ENCODE measurements at places on chromosomes 7 and 10. TPM values are rescaled to one million over a fixed set of nuclear protein-coding genes. Genes with fewer than 3 reads are reported as not detected.
A peak's percentile ranks its signal among the peaks of the same experiment; 100 is the strongest.

DNA sequence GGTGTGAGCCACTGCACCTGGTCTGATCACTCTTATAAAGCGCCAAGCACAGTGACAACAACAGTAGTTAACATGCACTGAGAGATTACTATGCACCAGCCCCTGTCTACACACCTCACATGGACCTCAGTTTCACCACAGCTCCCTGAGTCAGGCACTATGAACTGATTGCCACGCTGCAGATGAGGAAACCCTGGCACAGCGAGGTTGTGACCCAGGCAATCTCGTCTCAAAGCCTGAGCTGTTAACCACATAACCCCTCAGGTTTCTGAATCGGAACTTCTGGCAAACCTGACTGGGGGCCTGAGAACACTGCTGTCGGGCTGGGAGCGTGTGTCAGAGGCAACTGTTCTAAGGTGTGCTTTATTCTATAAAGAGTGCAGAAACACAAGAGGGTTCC lies 150.8 kb downstream of the RNF216 start:
- no peak for DNase-seq

- no peak for DNase-seq
These were observed 3.1 kb upstream of the SMURF1 start for GRCh38 chr7:99146979-99147378.

DNA sequence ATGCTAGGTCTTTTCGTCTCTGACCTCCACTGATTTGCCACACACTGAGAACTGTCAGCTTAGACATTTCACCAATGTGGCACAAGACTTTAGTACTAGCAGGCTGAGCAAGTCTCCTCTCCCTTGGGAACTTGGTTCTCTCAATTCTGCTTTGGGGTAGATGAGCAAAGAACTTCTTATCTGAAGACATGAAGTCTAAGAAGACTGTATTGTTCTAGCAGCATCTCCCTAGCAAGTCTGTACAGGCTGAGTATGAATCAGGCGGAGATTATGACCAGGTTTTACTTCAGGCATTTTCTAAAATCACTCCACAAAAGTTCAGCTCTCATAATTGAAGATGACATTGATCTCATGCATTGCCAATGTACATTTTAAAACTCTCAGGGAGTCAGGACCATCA lies 23.8 kb upstream of the STN1 start:
- no peak for DNase-seq

- DNase-seq, result no peak
These were observed 41.3 kb downstream of the CELF2 start for GRCh38 chr10:11058965-11059364.

DNA sequence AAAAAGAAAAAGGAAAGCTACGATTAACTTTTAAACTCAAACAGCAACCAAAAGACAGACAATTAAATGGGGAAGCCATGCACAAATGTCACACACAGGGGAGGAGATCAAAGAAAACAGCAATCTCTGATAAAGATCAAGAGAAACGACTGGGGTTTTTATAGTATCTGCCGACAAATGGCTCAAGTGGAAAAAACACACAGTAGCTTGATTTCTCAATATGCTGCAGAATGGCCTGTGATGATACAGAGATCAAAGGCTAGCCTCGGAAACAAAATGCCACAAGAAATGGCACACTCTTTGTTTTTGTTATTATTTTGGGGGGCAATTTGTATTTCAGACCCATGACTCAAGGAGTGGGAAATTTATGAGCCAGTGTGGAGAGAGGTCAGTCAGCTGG lies 126.1 kb downstream of the TEX36 start:
- DNase-seq, result no peak

GRCh38 chr10:122113945-122114747 lies 125.2 kb downstream of the TACC2 start:
- no peak for DNase-seq

DNA sequence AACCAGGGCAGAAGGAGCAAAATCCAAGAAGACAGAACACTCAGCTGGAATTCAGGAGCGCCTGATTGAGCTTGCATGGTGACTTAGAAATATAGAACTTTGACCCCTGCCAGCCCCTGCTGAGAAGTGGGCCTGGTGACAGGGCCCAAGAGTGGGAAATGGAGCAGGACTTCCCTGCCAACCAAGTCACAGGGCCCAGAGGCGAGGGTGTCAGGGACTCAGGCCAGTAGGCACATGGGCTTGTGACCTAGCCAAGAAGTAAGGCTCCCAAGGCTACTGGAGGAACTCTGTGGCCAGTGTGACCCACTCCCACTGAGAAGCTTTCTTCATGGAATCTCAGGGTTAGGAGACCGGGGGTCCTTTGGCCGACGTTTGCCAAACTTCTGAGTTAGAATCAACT lies 31.9 kb downstream of the LRRC20 start:
- no peak for DNase-seq

- DNase-seq, result no peak
These were observed 30.0 kb downstream of the MAT1A start for GRCh38 chr10:80259405-80259871.

INSYN2A gene
- 0.19 TPM for total RNA-seq

DNA sequence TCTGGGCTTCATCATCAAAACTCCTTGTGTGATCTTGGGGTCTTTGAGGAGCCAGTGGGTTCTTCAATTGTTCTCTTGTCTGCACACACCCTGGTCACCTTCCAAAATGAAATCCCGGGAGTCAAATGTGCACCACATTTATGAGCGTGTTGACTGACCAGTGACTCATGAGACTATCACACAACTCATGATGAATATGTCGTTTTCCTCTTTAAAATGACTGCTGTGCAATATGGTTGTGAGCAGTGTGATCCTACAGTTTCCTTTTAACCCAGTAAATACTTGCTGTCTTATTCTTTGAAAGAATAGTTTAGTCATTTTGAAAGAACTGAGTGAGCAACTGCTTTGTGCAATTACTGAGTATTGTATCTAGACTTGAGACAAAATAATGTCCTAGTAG lies 149.2 kb downstream of the DYNC1I1 start:
- DNase-seq, result no peak

DNA sequence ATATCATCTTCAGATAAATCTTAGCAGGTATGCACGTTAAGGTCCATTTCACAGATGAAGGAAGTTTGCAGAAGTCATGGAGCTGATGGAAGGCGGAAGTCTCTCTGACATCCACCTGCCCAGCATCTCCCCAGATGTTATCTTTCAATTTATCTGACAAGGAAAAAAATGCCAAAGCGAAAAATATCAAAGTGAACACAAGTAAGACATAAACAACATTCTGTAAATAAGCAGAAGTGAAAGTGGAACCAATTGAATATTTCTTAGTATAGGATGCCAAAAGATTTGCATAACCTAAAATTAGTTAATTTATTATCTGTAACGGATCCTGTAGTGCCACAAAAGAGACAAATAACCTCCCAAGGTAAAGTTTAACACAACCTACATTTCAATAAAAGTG lies 73.6 kb upstream of the NEBL start:
- DNase-seq, result no peak

GRCh38 chr10:6786579-6787031 lies 206.5 kb upstream of the PRKCQ start:
- DNase-seq, result no peak

DNA sequence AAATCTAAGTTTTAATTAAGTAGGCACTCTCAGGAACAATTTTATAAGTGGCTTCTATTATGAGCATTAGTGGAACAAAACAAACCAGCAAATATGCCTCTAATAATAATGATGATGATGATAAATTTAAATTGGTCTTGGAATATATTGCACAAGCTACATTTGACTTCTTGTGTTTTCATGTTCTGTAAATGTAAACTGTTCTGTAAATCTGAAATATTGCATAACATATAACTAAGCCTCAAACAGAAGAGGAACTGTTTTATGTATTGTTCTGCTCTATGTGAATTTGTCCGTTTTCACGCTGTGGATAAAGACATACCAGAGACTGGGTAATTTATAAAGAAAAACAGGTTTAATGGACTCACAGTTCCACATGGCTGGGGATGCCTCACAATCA lies 625.2 kb upstream of the CELF2 start:
- DNase-seq, result no peak

DNA sequence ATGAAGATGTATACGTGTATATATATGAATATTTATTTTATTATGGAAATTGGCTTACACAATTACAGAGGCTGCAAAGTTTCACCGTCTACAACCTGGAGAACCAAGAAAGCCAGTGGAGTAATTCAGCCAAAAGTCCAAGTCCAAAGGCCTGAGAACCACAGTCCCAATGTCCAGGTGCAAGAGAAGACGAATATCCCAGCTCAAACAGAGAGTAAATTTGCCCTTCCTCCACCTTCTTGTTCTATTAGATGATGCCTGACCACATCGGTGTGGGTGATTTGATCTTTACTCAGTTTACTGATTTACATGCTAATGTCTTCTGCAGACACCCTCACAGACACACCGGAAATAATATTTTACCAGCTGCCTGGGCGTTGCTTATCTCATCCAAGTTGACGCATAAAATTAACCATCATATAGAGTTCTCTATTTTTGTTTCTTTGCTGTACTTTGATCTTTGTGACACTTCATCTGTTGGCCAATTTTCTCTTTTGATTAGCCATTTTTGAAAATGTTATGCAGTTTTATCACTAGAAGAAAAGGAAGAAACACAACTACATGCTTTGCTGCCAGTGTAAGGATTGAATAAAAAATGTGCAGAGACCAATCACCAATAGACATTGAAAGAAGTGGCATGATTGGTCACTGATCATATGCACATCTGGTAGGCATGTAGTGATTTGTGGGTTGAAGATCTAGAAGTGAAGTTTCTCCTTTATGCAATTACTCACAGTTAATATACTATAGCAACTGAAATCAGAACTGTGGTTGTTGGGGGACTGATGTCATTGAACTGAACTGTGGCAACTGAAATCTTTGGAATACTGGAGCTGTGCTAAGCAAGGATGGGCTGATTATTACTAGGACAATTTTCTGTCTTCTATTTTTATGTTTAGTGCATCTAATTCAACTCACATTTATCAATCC lies 68.5 kb downstream of the EPDR1 start:
- DNase-seq, result no peak

GRCh38 chr7:89549768-89550167 lies 604.5 kb upstream of the STEAP1 start:
- no peak for DNase-seq

DNA sequence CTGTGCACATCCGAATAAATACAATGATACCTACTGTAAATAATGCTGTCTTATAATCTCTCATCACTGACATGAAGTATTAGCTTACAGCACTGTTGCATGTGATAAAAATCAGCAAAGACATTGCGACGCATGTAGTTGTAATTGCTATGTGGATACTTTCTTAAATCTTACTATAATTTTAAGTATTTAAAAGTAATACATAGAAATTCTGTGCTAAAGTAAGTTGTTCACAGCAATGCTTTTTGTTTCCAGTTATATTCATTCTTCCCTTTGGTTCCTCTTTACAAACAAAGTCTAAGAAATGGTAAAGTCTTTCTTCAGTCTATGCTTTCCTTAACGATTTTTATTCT lies 113.7 kb upstream of the DGKB start:
- no peak for DNase-seq

NUTM2A gene
- total RNA-seq, result 1.6 TPM

DNA sequence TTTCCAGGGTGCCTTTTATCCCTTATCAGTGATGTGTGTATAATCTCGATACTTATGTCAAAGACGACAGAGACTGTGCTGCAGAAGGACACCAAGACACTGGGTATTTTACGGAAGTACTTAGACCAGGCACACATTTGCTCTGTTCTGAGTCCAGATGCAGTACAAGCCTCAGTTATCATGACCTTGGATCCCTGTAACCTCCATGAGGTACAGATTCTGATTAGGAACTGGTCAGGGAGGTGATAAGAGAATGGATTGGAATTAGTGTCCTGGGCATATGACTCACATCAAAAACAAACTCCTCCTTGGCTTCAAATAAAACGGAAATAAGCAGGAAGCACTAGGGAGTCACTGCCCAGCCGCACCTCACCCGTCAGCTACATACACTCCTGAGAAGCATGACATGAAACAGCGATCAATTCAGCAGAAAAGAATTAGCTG lies 146.5 kb downstream of the SFMBT2 start:
- DNase-seq, result no peak

GRCh38 chr10:28676326-28676967 lies 874 bp upstream of the BAMBI start:
- peak; percentile 77 for DNase-seq

- DNase-seq, result no peak
These were observed 88.7 kb downstream of the MAD1L1 start for GRCh38 chr7:2143981-2144595.

GRCh38 chr10:12465385-12466136 lies 116.2 kb downstream of the CAMK1D start:
- DNase-seq, result no peak

- no peak for DNase-seq
These were observed 439 bp upstream of the KNDC1 start for GRCh38 chr10:133159611-133159949.

PLCE1 gene
- total RNA-seq, result 51.5 TPM

TRUB1 gene
- total RNA-seq, result 24.3 TPM

- DNase-seq, result no peak
These were observed 39.0 kb downstream of the ADK start for GRCh38 chr10:74189999-74190421.

GRCh38 chr10:77496941-77497420 lies 140.6 kb downstream of the KCNMA1 start:
- peak; percentile 19 for DNase-seq

GRCh38 chr10:23694446-23694920 lies 255.6 kb downstream of the OTUD1 start:
- no peak for DNase-seq

PDZD7 gene
- total RNA-seq, result 0.40 TPM

HYAL4 gene
- total RNA-seq, result 0.32 TPM

DNA sequence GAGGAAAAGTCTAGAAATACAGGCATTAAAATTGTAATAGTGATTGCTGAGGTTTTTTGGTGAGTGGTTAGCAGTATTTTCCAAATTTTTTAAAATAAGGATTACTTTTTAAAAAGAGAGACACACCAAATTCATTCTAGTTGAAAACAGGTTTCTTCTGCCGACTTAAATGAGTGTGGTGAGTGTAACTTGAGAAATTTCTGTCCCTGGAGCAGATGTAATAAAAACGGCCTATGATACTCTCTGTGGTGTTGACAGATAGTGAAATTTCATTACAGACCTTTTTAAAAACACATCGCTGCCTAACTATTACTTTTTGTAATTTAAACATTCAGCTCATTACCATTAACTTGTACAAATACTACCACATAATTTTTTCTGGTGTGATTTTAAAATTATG lies 90.1 kb downstream of the CYP51A1 start:
- no peak for DNase-seq

GRCh38 chr7:35314354-35314753 lies 60.5 kb upstream of the TBX20 start:
- no peak for DNase-seq

COL13A1 gene
- total RNA-seq, result 9.5 TPM

- no peak for DNase-seq
These were observed 6.1 kb upstream of the MYOZ1 start for GRCh38 chr10:73647211-73647874.

OR2A12 gene
- total RNA-seq, result not detected

DNA sequence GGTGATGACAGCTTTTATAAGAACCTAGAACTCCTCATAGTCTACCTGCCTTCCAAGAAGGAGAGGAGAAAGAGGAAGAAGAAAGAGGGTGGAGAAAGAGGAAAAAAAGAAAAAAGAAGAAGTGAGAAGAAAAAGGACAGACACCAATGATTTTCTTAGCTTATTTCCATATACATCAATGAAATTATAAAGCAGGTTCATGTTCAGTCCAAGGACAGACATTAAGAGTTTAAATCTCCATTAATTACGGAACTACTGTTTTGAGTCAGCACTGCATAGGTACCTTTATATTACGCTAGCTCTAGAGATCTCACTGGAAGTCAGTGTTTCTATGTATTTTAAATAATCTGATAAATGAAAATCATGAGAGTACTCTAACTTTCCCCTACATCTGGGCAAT lies 309.0 kb upstream of the HGF start:
- DNase-seq, result no peak

GRCh38 chr7:66099551-66100407 lies 14.9 kb upstream of the CRCP start:
- DNase-seq, result peak; percentile 80
